Bone marrow (tissue), 2 donors: ENCODE measurements at places on chromosomes 7 and 10.

- no peak for DNase-seq
Measured at GRCh38 chr7:47148536-47149207, 433.2 kb downstream of the TNS3 start.

DNA sequence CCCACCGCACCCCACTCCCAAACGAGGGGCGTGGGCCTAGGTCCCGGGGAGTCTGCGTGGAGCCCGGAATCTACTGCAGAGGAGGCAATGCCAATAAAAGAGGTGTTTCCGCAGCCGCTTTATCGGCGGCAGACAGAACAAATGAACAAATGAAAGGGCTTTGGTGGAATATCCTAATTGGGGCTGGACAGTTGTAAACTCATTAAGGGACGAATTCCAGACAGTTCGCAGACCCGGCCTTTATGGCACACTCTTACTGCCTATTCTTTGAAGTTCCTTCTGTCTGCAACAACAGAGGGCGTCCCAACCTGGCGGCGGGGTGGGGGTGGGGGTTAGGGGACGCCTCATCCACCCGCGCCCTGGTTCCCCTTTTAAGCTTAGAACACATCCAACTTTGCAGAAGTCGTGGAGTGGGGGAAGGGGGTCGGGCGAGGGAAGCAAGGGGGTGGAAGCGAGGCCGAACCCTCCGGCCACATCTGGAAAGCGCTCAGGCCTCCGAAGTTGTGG is 4.1 kb downstream of the HOXA9 start:
- peak; percentile 60 for DNase-seq

DNA sequence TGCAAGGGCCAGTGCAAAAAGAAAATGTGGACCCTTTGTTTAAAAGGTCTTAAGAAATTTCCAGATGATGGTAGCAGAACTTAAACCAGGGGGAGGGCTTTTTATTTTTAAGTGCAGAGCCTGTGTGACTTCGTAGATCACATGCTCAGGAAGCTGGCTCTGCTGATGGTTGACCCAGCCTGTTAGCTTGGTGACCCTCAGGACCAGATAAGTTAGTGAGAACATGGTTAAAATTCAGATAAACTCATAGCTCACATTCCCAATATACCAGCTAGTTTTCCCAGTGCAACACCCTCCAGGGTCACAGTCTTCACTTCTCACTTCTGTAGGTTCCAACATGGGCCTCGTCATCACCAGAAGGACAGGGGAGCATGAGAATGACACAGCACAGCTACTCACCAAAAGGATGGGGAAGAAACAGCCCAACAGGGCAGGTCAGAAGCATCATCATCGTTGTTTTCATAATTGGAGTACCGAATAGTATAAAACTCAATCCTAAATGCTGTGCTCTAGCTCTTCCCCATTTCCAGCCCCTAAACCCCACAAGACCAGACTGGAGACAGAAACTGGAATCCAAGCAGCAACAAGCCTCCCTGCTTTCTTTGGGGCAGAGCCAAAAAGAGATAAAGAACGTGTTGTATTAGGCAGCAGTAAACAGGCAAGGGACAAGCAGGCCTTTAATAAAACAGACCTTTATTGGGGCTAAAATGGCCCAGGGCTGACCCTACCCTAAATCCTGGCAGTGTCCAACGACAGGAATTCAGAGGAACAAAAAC is 102.2 kb upstream of the ANKRD1 start:
- no peak for DNase-seq

GRCh38 chr10:26172131-26172530 is 44.4 kb upstream of the GAD2 start:
- DNase-seq = no peak

DNA sequence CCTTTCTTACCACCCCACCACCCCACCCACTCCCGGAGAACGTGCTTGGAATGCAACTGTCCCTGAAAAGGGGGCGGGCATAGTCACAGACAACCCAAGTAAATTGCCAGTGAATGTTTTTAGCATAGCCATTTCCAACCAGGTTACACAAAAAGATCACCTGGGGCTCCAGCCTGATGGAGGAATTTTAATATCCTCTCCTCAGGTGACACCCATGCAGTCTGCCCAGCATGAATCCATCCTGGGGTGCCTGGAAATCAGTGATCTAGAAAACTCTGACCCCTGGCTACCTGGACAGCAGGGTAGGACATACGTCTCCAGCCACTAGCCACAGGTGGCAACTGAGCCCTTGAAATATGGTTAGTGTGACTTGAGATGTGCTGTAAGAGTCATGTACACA is 61.1 kb downstream of the SORBS1 start:
- DNase-seq = no peak

DNA sequence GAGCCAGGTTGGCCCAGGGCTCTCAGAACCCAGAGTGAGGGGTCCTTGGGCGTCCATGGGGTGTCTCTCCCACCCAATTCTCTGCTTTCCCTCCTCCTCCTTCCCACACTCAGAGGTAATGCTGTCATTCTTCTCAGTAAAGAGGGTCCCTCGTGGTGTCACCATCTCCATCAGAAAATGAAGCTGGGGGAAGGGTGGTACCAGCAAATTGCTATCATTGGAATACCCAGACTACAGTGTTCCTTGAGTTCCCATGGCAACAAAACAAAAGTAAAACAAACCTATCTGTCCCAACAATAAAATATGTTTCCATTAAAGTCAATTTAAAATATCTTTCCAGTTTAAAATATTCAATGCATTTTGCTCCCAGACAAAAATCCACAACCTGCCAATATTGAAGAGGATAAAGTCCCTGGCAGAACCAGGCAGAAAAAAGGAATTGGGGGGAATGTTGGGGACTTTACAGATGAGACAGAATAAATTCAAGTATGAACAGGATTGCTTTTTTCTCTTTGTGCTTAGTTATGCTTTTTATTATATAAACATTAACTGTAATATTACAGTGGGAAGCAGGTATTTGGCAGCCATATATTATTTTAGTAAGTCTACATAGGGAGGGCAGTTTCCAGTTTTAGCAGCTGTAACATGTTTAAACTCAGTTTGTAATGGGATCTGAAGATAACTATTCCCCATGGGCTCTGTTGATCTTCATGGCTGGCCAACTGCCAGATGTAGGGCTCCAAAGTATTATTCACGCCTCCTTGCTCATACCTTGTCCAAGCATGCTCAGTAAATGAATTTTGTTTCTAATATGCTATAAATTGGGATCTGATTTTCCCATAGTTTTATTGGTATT is 182.1 kb downstream of the ARID5B start:
- peak; percentile 8 for DNase-seq
